Type B pancreatic cell (in vitro differentiated cells): ENCODE measurements at places on chromosomes 2 and 18. TPM values are rescaled to one million over a fixed set of nuclear protein-coding genes. Genes with fewer than 3 reads are reported as not detected.

ZNG1B gene
- total RNA-seq: 32.8 and 41.7 TPM in 2 replicates

FSIP2 gene
- 3.3 and 8.3 TPM in 2 replicates for total RNA-seq

CRIM1 gene
- total RNA-seq: 24.4 and 30.3 TPM in 2 replicates

GRCh38 chr2:124301915-124302314 lies 276.8 kb downstream of the CNTNAP5 start:
- H3K4me1 ChIP-seq: no peaks in the 10 kb centered on the region
- no peak overlapping the region for H3K4me3 ChIP-seq
- H3K27ac ChIP-seq: no peak overlapping the region
- DNase-seq: no peak
- no peaks in the 10 kb centered on the region for H3K36me3 ChIP-seq
- H3K27me3 ChIP-seq: no peaks in the 10 kb centered on the region

- no peaks in the 10 kb centered on the region for H3K36me3 ChIP-seq
- H3K27ac ChIP-seq: no peak overlapping the region
- H3K4me1 ChIP-seq: no peaks in the 10 kb centered on the region
- no peak for DNase-seq
Observed at GRCh38 chr2:134648586-134648985, 70.2 kb downstream of the TMEM163 start.

DNA sequence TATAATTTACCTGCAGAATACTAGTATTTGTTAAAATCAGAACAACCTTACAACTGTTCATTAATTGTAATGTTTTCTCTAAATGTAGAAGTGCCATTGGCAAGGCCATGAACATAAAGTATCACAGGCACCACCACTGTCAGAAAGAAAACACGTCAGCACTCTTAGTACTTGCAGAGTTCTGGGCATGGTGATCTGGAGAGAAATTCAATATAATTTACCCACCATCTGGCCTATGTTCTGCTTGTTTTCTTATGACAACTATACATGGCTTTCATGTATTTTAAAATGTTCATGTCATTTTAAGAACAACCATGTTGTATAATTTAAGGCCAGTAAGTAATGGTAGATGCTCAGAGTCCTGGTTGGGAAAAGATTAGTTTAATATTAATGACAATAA lies 114.2 kb upstream of the SULT1C3 start:
- no peak overlapping the region for H3K27ac ChIP-seq
- H3K4me1 ChIP-seq: peaks cover 24% of the 10 kb centered on the region
- H3K4me3 ChIP-seq: no peak overlapping the region
- no peaks in the 10 kb centered on the region for H3K27me3 ChIP-seq

DNA sequence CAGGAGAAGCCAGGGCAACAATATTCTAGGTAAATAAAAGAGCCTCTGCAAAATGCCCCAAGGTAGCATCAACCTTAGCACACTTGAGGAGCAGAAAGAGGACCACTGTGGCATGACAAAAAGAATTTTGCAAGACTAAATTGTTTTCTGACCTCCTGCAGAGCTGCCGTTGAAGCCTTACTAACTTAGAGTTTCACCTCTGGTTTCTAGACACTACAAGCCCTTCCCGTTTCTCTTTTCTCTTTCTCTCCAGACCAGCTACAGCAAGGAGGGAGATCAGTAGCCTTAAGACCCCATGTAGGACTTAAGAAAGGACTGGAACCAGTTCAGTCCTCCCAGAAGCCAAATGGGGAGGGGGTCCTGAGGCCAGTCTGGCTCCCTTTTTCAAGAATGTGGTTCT lies 73.3 kb upstream of the SP3 start:
- H3K27ac ChIP-seq: no peak overlapping the region
- no peaks in the 10 kb centered on the region for H3K27me3 ChIP-seq
- H3K4me3 ChIP-seq: no peak overlapping the region
- no peaks in the 10 kb centered on the region for H3K36me3 ChIP-seq
- peaks cover 9% of the 10 kb centered on the region for H3K4me1 ChIP-seq
- DNase-seq: no peak

- peaks cover 33% of the 10 kb centered on the region for H3K4me1 ChIP-seq
- H3K27me3 ChIP-seq: peaks cover 12% of the 10 kb centered on the region
- no peaks in the 10 kb centered on the region for H3K36me3 ChIP-seq
- H3K27ac ChIP-seq: no peak overlapping the region
- H3K4me3 ChIP-seq: no peak overlapping the region
Observed at GRCh38 chr2:60385648-60386047, 167.8 kb downstream of the BCL11A start.

DNA sequence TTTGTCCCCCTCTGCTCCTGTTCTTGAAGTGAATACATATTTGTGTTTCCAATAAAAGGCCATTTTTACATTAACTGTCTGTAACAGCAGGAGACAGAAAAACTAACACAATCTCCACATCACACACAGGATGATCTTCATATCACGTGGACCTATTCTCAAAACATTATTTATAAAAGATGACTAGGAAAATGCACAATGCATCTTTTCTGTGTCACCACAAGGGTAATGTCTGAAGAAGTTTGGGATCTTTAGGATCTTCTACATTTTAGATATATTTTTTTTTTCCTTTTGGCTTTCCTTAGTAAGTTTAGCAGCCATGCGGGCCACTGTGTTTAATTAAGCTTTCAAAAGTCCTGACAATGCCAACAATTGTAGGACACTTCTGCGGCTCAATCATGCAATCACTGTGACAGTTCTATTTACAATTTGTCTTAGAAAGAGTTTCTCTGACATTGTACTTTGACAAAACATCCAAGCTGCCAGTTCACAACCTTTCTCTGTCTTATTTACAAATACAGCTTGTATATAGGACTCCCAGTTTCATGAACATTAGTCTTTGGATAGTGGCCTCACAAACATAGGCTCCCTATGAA lies 12.3 kb downstream of the BCL11A start:
- no peaks in the 10 kb centered on the region for H3K27me3 ChIP-seq
- no peak overlapping the region for H3K27ac ChIP-seq
- DNase-seq: no peak

- H3K4me3 ChIP-seq: no peak overlapping the region
- H3K27ac ChIP-seq: no peak overlapping the region
- H3K27me3 ChIP-seq: no peaks in the 10 kb centered on the region
- H3K36me3 ChIP-seq: no peaks in the 10 kb centered on the region
Observed at GRCh38 chr2:143282684-143283083, 153.5 kb downstream of the ARHGAP15 start.

DNA sequence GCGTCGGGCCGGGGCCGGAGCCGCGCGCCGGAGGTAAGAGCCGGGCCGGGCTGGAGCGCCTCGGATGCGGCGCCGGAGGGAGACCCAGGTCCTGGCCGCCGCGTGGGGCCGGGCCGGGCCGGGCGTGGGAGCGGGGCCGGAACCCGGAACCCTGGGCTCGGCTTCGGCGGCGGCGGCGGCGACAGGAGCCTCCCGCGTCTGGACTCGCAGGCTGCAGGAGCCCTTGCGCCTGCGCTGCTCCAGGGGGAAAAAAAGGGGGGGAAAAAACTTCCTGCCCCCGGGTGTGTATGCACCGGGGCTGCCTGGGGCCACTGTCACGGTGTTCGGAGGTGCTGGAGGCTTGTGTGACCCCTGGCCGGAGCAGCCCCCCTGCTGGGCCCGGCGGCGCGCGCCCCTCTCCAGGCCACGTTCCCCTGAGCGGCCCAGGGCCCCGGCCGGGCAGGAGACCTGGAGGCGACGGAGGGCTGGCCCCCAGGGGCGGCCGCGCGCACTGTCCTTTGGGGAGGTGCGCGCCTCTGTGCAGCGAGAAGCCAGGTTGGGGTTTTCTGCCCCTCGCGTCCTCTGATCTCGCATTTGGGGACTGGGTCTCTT lies 864 bp downstream of the KLHL29 start:
- H3K27ac ChIP-seq: no peak overlapping the region
- no peak for DNase-seq
- H3K27me3 ChIP-seq: peaks cover 66% of the 10 kb centered on the region
- peaks cover 26% of the 10 kb centered on the region for H3K4me1 ChIP-seq
